ENCODE measurements at places on chromosomes 12 and 14. TPM values are rescaled to one million over a fixed set of nuclear protein-coding genes. Genes with fewer than 3 reads are reported as not detected.

ZDHHC22 gene
- total RNA-seq = not detected

TMEM253 gene
- total RNA-seq = not detected

LMNTD1 gene
- not detected for total RNA-seq

KRT83 gene
- not detected for total RNA-seq

GRCh38 chr12:110498984-110499706, 2.8 kb downstream of the VPS29 start:
- no peak for DNase-seq

- no peak for DNase-seq
These were observed 49.2 kb upstream of the SGPP1 start for GRCh38 chr14:63777024-63777423.

- no peak for DNase-seq
These were observed 34.6 kb upstream of the BEGAIN start for GRCh38 chr14:100621806-100622205.

DNA sequence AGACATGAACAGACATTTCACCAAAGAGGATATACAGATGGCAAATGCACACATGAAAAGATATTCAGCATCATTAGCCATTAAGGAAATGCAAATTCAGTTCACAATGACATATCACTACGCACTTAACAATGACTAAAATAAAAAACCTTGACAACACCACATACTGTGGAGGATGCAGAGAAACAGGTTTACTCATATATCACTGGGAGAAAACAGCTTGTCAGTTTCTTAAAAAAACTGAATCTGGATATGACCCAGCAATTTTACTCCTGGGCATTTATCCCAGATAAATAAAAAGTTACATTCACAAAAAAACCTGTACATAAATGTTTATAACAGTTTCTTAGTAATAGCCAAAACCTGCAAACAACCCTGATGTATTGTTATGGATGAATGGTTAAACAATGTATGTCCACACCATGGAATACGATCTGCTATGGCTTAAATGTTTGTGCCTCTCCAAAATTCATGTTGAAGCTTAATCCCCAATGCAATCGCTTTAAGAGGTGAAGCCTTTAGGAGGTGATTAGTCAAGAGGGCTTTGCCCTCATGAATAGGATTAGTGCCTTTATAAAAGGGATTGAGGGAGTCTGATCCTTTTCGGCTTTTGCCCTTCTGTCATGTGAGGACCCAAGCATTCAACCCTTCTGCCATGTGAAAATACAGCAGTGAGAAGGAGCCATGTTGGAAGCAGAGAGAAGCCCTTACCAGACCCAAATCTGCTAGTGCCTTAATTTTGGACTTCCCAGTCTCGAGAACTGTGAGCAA, 36.0 kb upstream of the PPP4R3A start:
- no peak for DNase-seq

DNA sequence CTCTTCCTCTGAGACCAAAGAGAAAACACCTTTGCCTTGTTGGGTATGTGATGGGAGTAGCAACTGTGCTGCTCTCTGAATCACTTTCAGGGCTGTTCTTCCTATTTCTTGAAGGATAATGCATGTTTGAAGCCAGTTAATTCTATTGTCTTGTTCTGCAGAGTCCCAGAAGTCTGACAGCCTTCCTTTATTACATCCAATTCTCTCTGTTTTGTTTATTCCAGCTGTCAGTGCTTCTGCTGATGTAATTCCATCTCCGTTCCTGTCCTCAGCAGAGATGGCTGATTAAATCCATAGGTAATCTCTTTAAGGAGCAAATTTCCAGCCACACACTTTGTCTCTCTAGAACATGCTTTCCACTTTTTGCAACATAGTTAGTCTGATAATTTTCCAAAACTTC, 59.7 kb downstream of the MGAT4C start:
- no peak for DNase-seq

DNA sequence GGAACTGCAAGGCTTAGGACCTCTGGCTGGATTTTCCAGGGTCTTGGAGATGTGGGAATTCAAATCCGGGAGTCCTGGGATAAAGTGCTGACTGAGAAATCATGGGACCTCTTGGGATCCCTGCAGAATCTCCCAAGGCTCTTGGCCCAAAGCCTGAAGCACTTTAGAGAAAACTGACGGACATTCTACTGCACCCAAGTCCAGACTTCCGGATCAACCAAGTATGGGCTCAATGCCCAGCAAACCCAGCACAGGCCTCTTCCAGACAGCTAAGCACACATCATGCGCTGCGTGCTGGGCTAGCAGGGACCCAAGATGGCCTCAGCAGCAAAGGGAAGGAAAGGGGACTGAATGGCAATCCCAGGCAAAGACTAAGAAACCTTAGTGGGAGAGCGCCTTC, 85.0 kb downstream of the ACTN1 start:
- DNase-seq = no peak

GRCh38 chr12:122951979-122952892, 14.0 kb downstream of the ABCB9 start:
- peak; percentile 65 for DNase-seq

- DNase-seq = no peak
These were observed 816.4 kb upstream of the FBXO33 start for GRCh38 chr14:40248671-40249070.

Measured in uterus (tissue), 4 donors.